Stimulated activated CD8-positive, alpha-beta memory T cell treated with anti-CD3 and anti-CD28 coated beads, Interleukin-4, amount 100 ng/mL, for 48 hours (primary cell): ENCODE measurements at places on chromosomes 5 and 9.

DNA sequence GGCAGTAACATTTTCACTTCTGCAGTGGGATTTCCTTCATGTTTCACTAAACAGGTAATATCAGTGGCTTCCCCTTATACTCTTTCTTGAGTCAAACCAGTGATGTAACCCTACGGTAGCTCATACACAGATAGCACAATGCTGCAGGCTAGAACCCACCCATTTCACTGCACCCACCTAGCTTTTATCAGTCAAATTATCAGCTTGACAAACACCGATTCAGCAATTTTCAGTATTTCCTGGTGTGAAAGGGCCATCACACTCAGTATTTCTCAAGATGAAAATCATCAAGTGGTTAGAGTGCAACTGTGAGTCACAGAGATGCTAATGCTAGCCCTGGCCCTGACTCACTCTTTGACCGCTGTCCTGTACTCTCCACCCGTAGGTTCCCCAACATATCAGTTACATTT, 242.3 kb upstream of the PTGER4 start:
- DNase-seq = peak; percentile 66

DNA sequence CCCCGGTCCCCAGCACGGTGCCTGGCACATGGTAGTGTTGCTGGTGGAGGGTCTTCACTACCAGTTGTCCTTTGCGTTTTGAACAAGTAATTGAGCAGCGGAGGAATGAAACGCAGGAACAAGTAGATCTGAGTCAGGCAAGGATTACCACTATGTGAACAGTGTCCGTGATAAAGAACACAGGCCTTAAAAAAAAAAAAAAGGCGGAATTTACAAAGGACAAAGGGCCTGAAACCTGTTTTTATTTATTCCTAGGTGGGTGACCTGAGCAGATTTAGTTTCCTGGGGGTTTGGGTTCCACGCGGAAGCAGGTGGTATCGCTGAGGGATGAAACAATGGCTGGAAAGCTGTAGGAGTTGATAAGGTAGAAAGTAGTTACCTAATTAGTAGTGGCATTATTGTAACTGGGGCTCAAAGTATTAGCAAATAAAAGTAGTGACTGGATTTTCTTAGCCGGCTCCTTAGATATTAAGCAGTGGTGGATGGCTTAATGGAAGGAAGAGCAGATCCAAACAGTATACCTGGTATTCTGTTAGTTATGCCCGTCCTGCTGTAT, 1.1 kb downstream of the RUSC2 start:
- DNase-seq = no peak

DNA sequence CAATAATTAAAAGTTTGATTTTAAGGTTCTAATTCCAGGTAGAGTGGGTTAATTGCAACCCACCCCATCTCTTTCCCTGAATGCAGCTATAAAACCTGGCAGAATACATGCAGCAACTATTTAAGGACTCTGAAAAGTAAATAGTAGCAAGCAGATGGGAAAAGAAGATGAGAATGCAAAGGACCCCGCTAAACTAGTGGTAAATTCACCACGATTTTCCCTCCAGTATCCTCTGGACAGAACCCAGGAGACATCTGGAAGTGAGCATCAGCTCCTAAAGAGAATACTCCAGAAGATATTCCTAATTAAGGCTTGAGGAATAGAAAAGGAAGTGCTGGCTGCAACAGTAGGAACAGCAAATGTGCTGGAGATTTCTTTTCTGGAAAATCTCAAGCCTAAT, 170.9 kb downstream of the FRMD3 start:
- no peak for DNase-seq

- DNase-seq = no peak
Observed at GRCh38 chr9:131187957-131188356, 62.6 kb downstream of the NUP214 start.

- DNase-seq = no peak
Observed at GRCh38 chr5:117473165-117473564, 898.5 kb upstream of the SEMA6A start.

DNA sequence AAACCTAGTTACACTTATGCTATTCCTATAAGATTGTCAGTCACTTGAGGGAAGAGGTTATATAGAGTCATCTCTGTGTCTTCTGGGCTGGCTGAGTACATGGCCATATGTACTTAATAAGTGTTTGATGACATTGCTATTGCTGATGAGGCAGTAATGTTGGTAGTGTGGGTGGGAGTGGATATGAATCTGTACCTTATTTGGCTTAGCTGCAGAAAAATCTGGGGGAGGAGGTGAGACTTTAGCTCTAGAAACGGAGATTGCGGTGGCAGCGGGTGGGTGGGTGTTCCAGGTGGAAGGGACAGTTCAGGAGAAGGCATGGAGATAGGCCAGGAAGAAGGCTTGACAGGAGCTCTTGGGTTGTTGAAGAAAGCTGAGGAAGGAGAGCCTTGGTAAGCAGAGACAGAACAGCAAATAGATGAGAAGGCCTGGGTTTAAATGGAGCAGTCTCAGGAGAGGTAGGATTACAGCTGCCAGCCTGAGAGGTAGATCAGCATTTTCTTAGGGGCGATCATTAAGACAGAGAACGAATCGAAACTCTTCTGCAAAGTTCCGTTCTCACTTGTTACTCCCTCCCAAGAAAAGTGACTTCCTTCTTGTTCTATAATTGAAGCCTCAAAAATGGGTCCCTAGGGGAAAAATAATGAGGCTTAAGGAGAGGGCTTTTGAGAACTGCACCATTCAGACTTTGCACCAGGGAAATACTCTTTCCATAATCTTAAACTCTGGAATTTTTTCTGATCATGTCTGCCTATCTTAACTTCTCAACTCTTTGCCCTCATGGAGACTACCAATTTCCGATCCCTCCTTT, 160.5 kb downstream of the UNC13B start:
- DNase-seq = no peak

DNA sequence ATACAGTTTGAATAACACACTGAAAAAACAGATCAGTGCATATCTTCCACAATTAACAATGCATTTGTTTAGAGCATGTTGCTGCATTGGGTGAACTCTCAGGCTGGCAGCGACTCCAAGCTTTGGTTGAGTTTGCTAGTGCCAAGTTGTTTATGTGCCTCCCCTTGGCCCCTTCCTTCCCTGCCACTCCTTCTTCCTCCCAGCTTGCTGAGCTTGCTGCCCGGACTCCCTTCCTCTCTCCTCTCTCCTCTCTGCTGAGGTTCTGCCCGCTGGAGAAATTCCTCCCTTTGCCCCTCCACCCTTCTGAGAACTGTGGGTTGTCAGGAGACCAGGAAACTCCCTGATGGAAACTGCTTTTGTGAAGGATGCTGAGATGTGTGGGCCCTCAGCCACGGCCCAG, 247.3 kb downstream of the PDZD2 start:
- no peak for DNase-seq

- no peak for DNase-seq
Observed at GRCh38 chr5:80987078-80987766, 27.1 kb downstream of the RASGRF2 start.

- DNase-seq = peak; percentile 42
Observed at GRCh38 chr5:115461506-115462290, 82.9 kb downstream of the FEM1C start.

DNA sequence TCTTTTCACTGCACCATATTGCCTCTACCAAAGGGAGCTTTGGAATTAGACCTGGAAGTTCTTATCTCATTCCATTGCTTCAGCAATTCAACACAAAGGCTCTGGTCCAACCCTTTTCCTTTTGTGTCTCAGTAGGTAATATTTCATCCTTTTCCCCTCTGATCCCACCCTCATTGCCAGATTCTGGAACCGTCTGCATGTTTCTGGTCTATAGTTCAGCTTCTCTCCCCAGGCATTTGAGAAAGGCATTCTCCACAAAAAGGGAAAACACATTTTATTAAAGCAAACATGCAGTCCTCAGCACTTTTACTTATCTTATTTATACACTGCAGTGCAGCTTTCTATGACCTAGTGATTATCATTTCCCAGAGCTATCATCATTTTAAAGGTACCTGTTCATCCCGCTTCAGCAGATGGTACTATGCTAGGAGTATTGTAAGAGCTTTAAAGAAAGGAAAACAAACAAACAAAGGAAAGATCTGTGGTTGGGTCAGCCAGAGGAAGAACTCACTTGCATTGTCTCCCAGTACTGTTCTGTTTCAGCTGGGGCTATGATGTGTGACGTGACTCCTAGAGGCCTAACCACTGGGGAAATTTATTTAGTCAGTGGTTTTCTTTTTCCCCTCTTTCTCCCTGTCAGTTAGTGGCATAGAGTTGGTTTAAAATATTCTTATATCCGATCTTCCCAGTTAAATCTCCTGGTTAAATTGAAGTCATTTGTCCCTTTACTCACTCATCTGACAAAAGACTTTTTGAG, 269.2 kb downstream of the TMEM38B start:
- no peak for DNase-seq

DNA sequence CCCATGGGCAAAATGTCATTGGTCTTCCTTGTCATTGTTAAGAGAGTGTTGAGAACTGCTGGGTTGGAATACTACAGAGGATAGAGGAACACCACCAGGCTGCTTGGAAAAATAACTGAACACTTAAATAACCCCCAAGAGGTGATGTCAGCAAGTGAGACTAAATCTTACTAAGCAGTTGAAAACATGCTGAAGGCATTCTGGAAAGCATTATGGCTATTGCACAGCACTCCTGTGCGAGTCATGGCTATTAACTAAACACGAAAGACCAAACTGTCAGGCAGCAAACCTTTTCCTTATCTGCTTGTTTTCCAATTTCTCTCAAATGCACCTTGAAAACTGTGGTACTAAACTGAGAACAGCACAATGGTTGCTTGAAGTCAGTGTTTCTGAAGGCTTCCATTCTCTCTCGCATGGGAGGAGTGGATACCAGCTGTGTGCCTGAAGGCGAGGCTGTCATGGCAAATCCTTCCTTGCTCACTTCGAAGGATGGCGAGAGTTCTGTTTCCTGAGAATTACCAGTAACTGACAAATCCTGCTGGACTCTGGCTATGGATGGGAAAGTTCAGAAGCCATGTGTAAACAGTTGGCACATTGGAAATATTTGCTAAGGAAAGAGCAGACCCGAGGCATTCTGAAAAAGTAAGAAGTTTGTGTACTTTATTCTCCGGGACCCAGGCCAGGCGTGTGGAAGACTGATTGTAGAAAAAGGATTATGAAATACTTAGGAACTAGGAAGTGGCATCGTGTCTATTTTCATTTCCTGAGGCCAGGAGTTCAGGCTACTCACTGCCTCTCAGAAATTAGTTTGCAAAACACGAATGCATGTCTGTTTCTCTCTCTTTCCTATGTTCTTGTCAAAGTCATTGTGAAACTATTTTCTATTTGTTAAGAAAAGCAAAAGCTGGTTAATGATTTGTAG, 182.1 kb downstream of the DMRT2 start:
- no peak for DNase-seq

DNA sequence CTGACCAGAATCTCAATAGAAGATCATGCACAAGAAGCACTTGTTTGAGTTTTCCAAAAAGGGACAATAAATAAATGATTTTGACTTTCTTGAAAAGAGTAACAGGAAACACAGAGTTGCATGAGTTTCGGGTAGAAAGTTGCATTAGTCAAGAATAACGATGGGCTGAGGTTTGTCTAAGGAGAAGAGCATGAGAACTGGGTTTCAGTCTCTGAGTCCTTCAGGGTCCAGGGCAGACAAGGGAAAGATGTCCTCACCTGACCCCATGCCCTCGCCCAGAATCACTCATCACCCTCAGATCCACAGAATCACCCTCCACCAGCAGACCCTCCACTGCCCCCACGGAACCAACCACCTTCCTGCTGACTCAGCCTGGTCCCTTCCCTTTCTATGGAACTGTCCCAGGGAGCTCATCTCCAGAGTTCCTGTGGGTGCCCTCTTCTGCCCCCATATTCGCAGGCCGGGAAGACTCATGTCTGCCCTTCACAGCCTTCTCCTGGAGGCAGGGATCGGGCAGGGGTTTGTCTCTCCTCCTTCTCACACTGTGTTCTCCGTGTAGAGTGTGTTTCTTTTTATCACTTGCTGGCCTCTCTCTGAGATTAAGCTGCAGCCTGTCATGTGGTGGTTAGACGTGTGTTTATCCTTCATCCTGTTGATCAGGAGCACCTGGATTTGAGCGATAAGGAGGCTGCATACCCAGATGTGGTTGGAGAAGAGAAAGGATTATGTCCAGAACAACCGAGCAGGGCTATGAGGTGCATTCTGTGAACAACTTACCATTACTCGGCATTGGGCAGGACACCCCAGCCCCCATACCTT, 442.6 kb downstream of the MAT2B start:
- no peak for DNase-seq

GRCh38 chr5:54254482-54255198, 55.7 kb downstream of the ARL15 start:
- DNase-seq = no peak

DNA sequence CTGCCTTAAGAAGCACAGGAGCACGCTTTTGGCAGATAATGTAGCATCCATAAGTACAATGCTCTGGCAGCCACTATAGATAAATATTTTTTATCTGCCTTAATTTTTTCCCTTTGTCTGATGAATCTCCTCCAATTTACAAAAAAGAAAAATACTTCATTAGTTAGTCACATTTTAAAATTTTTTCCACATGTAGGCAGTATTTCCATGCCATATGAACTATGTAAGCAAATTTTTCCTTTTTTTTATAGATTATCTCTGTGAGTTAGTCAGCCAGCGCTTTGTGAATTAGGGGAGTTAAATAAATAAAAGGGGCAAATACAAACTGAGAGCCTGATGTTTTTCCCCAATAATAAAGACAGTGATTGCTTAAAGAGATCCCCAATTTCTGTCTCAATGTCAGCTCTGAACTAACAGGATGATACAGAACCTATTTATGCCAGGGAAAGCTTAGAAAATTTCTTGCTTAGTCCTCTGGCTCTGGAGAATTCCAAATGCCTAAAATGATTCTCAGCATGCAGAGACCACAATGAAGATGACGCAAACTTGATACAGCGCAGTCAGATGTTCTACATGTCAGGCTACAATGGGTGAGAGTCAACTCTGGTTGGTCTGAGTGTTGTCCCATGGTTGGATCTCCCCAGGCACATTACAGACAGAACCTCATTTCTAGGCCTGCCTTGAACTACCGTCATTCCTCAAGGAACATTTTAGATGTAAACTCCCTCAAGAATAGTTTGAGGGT, 390.4 kb upstream of the CDH6 start:
- DNase-seq = no peak

GRCh38 chr5:146105477-146105876, at the start of gene PLAC8L1:
Gene PLAC8L1, minus strand, starts transcription at chr5:146105577. Its CDS starts 1,266 bp downstream, at chr5:146104311.
- DNase-seq = no peak

- no peak for DNase-seq
Observed at GRCh38 chr5:61563401-61563800, 231.3 kb downstream of the ZSWIM6 start.

DNA sequence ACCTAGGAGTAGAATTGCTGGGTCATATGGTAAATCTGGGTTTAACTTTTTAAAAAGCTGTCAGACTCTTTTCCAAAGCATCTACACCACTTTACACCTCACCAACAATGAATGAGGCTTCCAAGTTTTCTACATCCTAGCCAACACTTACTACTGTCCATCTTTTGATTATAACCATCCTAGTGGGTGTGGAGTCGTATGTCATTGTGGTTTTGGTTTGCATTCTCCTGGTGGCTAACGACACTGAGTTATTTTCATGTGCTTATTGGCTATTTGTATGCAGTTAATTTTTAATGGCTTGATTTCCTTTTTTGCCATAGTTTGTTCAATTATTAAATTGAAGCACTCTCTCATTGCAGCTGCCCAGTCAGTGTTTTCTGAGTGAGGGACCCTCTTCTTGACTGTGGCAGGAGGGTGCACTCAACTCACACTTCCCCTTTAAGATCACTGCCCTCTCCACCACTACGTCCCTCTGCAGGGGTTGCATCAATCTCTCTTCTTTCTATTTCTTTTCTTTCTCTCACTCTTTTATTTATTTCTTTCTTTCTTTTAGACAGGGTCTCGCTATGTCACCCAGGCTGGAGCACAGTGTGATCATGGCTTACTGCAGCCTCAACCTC, 182.3 kb downstream of the C9orf152 start:
- DNase-seq = no peak

- DNase-seq = no peak
Observed at GRCh38 chr5:43874772-43875171, 271.8 kb downstream of the NNT start.
